Daoy (cell line): ENCODE measurements at places on chromosomes 3 and 15. TPM values are rescaled to one million over a fixed set of nuclear protein-coding genes. Genes with fewer than 3 reads are reported as not detected.

DNA sequence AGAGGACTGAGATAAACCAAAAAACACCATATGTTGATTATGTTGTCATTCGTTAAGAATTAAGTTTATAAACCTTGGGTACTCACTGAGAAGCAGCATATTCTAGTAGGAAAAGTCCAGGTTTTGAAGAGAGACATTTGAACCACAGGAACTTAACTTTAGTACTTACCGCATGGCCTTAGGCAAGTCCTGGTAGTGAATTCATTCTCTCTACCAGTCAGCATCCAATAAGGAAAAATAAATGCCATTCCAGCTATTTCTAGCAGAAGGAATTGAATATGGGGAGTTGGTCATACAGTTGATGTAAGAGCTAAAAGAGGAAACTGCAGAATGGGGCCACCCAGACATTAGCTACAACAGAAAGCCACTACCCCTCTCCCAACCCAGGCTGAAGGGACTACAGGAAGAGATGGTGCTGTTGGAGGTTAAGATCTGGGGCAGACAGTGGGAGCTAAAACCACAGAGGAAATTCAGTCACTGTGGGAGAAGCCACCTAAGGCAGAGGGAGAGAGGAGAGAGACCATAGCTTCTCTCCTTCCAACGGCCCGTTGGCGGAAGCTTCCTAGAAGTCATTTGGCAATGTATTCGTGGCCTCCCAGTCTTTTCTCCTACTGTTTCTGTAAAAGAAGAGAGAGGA is 133.8 kb upstream of the RARB start:
- peak; percentile 11 for DNase-seq

SPATA12 gene
- 0.34 TPM in 1 of 2 replicates, not detected in the other for total RNA-seq

- DNase-seq: no peak
These were observed 8.7 kb downstream of the WDR82 start for GRCh38 chr3:52269776-52270175.

- DNase-seq: no peak
These were observed 6.2 kb upstream of the MEIS2 start for GRCh38 chr15:37106490-37107001.

CTXN2 gene
- total RNA-seq: not detected in 2 replicates

- DNase-seq: peak; percentile 63
These were observed 37.7 kb downstream of the MCCC1 start for GRCh38 chr3:183061391-183062172.

UBE2E1 gene
- total RNA-seq: 65.8 and 80.3 TPM in 2 replicates

DNA sequence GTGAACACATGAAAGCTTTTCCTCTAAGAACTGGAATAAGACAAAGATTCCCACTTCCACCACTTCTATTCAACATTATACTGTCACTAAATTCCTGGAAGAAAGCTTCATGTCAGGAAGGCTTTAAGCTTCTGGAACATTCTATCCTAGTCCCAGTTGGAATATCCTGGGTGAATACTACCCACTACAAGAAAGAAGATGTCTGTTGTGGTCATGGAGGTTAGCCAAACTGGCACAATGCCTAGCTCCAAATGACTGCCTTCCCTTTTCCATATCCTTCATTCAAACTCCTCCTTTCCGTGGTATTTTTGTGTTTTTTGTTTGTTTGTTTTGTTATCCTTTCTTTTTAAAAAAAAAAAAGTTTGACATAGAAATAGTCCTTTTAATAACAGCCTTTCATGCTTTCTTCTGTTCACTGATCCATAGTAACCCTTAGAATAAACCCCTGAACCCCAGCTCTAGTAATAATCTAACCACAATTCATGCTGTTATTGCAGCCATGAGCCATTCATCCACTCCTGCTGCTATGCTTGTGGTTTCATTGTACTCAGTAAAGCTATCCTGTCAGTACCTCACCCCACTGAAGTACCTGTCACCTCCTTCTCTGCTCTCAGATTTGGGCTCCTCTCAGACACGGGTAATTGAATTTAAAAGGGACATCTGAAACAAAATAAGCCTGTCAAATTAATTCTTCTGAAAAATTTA is 447.5 kb downstream of the IGSF11 start:
- DNase-seq: peak; percentile 43

CCR8 gene
- total RNA-seq: not detected in 2 replicates

- DNase-seq: no peak
These were observed 533 bp downstream of the ZNF445 start for GRCh38 chr3:44476963-44477311.

GRCh38 chr3:72559385-72559784 is 288.9 kb downstream of the SHQ1 start:
- no peak for DNase-seq

OTOL1 gene
- total RNA-seq: not detected in 2 replicates

- no peak for DNase-seq
These were observed 118.5 kb upstream of the LMOD3 start for GRCh38 chr3:69240651-69241568.

- DNase-seq: no peak
These were observed 80.6 kb downstream of the MYLK start for GRCh38 chr3:123803521-123803920.

RASL12 gene
- 1.5 and 1.6 TPM in 2 replicates for total RNA-seq

DNA sequence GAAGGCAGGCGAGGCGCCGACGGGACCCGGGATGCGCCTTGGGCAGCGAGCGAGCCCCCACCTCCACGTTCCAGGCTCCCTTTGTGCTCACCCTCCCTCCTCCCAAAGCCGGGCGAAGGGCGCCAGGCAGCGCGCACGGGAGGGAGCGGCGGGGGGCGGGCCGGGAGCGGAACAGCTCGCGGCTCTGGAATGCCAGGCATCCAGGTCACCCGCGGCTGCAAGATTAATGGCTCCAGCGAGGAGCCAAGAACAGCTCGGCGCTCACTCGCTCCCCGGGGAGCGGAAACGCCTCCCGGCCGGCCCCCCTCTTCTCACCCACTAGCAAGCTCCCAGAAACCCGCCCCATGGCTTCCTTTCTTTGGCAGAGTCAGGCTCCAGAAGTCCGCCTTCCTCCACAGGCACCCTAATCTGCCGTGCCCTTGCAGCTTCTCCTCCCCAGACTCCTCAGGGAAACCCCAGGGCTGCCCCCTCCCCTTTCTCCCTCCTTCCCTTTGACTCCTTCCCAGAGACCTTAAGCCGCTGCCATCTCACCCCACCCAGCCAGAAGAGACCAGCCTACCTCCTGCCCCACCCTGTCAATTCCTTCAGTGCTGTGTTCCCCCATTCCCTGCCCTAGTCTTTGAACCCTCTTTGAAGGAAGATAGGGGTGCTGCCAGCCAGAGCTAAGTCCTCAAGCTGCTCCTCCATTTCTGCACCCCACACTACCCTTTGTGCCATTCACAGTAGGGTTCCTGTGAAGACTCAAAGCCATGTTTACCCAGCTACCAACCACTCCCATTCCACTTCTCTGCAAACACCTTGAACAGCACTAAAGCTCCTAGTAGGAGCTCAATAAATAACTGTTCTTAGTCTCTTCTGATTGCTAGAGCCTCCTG is 9.9 kb downstream of the AMOTL2 start:
- peak; percentile 98 for DNase-seq

- no peak for DNase-seq
These were observed 62.1 kb downstream of the SLCO3A1 start for GRCh38 chr15:91915576-91915975.

GRCh38 chr15:41291065-41291631 is 41.2 kb downstream of the OIP5 start:
- no peak for DNase-seq

MME gene
- 1.5 and 6.4 TPM in 2 replicates for total RNA-seq
